ENCODE measurements at places on chromosomes 5 and 9.

GRCh38 chr9:111870774-111871498 lies 25.7 kb upstream of the UGCG start:
- no peak for DNase-seq

DNA sequence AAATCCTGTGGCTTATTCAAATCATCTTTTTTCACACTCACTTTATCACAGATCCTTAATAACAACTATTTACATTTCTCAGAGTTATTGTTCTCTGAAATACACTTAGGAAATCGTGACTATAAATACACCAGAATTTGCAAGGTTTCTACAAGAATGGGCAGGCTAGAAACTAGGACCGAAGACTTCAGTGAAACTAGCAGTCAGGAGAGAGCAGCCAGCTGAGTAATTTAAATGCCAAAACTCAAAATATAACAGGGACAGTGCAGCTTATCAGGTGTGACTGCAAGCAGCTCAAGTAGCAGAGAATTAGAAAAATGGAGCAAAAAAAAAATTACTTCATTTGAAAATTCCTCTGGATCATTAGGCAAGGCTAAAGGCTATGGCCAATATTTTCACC lies 719.3 kb upstream of the ZNF608 start:
- DNase-seq, result no peak

- peak; percentile 53 for DNase-seq
These were observed 500.0 kb downstream of the DIRAS2 start for GRCh38 chr9:90142580-90142979.

DNA sequence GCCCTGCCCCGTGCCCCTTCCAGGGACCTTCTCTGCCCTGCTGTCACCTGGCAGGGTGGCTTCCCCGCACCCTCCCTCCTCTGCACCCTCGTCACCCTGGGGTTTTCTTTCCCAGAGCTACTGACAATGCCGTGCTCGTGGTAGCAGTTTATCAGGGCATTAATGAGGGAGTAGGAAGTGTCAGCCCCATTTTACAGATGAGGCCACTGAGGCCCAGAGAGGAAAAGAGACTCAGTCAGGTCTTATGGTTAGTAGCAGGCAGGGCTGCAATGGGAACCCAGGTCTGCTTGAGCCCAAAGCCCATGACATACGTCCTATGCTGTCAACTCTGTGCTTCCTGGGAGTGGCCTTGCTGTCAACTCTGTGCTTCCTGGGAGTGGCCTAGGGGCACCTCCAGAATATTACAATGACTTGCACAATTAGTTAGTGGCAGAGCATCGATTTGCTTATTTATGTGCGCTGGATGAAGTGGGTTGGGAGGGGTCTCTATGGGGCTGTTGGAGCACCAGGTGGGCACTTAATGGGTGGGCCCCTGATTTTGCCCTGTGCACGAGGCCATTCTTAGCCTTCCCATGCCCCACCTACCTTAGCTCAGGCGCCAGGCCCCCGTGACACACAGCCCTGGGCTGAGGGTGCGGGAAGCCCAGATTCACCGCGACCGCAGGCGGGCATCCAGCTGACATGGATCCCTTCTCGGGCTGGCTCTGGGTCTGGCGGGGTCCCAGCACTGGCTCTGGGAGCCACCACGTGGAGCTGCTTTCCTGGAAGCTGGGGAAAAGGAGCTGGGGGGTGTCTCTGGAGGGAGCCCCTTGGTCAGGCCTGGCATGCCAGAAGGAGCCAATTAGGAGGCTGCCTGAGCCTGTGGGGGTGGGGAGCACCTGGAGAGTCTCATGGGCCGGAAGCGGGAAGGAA lies 82.0 kb upstream of the ORM1 start:
- no peak for DNase-seq

GRCh38 chr5:65811004-65811403 lies 89.0 kb downstream of the NLN start:
- DNase-seq, result no peak

DNA sequence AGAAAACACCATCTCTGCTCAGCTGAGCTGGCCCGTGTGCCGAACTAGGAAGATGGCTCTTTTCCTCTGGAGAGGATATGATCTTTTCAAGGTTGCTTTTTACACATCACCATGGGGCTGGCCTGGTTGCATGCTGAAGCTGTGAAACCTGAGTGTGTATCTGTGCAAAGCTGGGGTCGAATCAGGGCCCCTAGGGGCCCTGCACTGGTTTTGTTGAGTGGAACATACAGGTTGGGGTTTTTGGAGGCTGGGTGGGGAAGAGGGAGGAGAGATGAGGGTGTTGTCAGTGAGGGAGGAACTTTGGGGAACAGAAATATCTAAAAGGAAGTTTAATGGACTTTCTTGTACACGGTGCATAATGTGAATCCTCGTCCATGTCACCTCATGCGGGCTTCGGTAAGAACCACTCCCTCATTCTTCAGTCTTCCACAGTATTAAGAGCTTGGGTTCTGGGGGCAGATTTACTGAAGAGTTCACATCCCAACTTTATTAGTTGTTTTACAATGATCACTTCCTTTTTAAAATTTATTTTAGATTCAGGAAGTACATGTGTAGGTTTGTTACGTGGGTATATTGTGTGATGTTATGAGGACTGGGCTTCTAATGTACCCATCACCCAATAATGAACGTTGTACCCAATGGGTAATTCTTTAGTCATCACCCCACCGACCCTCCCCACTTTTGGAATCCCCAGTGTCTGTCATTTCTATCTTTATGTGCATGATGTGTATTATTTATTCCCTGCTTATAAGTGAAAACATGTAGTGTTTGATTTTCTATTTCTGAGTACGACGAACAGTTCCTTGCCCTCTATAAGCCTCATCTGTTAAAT lies 238.2 kb downstream of the NR3C1 start:
- no peak for DNase-seq

DNA sequence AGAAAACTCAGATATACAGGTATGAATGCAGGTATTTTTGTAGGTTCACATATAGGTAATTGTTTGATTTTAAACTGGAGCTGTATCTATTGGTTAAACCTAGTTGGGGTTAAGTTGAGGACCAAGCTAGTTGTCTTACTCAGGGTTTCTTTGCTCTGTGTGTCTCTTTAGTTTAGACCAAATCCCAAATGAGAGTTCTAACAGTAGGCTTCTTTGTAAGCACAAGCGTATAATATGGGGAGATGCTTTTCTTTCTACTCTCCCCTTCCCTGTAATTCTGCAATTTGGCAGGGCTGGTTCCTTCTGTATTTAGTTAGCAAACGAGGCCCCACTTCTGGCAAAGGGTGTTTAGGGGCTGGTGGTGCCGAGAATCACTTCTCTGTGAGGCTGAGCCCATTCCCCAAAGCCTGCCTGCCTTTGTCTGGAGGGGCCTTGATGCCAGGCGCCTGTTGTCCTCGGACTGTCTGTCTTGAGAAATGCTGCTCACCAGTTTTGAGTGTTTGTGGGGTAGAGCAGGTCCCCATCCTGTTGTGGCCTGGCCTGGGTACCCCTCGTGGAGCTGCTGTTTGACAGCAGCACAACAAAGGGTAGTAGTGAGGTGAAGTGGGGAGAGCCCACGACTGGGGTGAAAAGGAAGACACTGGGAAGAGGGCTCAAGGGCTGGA lies 259.3 kb downstream of the FANCC start:
- no peak for DNase-seq

GRCh38 chr5:50720061-50720710 lies 53.7 kb downstream of the PARP8 start:
- no peak for DNase-seq

- no peak for DNase-seq
These were observed 308.4 kb downstream of the MSX2 start for GRCh38 chr5:175032741-175033151.

- no peak for DNase-seq
These were observed 26.4 kb downstream of the PTGR1 start for GRCh38 chr9:111572950-111573604.

GRCh38 chr5:39209924-39210323 lies 9.4 kb downstream of the FYB1 start:
- peak; percentile 89 for DNase-seq

DNA sequence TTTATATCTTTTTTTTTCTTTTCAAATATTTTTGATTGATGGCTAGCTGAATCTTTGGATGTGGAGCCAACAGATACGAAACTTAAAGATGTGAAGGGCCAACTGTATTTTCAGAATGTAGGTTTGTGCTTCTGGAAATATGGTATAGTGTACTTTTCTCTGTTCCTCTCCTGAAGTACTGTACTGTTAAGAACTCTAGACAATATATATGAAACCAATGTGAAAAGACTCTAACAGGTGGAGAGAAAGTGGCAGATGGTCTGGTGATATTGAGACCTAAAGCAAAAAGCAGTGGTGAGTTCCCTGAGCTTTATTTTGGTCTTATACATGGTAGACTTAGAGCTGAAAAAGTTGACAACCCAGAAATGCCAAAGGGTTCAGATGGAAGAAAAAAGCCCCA lies 185.0 kb upstream of the GRIN3A start:
- no peak for DNase-seq

DNA sequence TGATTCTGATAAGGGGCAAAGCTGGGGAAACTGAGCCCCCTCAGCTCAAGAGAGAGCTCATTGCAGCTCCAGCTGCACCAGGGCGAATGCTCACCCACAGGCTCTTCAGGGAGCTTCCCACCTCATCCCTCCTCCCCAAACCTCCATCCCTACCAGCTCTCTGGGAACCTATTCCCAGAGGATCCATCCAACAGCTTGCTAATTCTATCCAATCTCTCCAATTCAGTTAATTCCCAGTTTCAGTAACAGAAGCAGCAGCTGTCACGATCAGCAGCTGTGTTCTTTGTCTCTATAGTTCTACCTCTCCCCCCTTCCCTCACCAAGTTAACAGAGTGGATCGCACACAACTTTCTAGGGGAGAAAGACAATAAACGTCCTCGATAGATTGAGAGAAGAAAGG lies 135.5 kb upstream of the EFNA5 start:
- DNase-seq, result no peak

DNA sequence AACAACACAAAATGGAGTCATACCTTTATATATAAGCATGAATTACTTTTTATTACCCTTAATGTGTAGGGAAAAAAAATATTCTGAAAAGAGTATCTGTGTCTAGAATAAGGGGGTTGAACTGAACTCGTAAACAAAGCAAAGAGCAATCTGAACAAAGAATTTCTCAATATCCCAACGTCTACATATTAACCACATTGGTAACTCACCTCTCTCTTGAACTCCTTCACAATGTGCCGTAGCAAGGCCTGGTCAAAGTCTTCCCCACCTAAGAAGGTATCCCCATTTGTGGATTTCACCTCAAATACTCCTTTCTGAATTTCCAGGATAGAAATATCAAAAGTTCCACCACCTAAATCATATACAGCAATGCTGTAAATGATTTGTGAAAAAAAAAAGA lies 8.4 kb downstream of the HSPA9 start:
- DNase-seq, result no peak

DNA sequence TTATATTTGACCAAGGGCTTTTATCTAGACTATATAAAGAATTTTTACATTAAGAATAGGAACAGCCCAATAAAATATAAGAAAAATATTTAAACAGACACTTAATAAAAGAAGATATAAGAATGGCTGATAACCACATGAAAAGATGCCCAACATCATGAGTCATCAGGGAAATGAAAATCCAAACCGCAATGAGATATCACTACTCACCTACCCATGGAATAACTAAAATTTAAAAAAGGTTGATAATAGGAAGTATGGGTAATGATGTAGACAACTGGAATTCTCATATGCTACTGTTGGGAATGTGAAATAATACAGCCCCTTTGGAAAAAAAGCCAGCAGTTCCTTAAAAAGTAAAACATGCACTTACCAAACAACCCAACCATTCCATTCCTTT lies 206.9 kb upstream of the PCSK5 start:
- DNase-seq, result no peak

DNA sequence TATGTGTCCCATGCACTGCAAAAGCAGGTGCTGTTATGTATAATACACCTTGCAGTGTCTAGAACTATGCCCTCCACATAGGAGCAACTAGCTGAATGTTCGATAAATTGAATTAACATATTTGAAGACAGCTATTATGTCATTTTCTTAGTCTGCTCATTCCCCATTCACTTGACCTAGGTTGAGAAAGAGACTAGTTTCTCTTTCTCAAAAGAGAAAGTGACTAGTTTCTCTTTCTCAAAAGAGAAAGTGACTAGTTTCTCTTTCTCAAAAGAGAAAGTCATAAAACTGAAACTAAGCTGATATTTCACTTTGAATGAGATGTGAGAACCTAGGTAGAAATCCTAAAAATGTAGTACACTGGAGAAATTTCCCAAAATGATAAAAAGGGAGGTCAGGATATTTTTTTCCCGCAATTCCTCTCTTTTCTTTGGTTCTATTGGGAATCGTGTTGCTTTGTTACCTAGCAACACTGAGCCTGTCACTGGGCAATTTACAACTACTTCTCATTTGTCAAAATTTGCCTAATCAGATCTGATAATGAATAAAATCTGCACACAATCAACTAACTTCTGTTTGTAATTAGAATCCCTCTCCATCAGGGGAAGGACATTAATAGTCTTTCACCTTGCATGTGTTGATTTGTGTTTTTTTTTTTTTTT lies 132.0 kb upstream of the GRIA1 start:
- DNase-seq, result no peak

GRCh38 chr5:154211641-154212390 lies 21.3 kb downstream of the GALNT10 start:
- no peak for DNase-seq

DNA sequence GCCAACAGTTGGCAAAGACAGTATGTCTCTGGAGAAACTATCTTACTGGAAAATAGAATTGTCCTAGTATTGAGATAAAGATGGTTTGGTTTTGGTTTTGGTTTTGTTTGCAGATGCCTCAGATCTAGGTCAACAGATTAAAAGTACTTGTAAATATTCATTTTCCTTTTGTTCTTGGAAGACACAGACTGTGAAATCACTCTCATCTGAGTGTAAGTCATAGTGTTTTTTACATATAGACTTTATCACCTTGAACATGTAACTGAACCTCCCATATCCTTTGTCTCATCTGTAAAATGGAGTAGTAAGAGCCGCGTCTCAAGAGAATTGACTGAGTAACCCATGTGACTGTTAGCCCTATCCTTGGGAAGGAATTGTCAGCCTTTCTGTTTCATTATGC lies 34.3 kb downstream of the MAP3K1 start:
- DNase-seq, result no peak

DNA sequence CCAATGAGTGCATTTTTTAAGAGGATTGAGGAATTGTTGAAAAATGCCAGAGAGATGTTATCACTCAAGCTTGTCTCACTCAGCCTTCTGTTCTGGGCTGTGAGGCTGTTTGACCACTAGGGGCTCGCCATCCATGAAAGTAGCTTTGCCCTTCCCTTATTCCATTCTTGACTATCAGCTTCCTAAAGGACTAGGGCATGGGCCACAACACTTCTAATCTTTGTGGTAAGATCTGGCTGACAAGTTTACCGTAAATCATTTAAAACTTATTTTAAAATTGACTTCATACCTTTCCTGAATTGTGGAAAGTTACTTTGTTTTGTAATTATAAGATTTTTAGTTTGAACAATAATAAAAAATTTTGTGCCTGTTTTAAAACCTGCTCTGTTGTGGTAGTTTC lies 49.5 kb downstream of the TJP2 start:
- DNase-seq, result no peak

DNA sequence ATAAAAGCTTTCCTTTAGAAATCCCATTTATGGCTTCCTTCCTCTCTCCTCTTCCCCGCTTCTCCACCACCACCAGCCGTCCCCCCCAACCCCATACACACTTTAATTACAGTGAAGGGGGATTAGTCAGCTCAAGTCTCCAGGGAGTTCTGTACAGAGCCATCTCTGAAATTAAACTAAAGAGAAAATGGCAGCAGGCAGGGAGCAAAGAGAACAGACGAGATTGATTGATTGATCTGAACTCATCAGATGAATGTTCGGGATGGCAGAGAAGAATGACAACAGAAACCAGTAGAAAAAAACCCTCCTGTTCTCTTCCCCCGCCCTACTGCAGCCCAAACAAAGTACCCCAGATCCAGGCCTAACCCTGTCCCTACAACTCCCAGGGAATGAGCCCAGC lies 241.7 kb upstream of the PANK3 start:
- no peak for DNase-seq
